ENCODE measurements at places on chromosomes 3 and 15.

- no peak for DNase-seq
Measured at GRCh38 chr3:154121701-154122551, 736 bp downstream of the ARHGEF26 start.

- no peak for DNase-seq
Measured at GRCh38 chr3:87423336-87423735, 147.0 kb upstream of the POU1F1 start.

DNA sequence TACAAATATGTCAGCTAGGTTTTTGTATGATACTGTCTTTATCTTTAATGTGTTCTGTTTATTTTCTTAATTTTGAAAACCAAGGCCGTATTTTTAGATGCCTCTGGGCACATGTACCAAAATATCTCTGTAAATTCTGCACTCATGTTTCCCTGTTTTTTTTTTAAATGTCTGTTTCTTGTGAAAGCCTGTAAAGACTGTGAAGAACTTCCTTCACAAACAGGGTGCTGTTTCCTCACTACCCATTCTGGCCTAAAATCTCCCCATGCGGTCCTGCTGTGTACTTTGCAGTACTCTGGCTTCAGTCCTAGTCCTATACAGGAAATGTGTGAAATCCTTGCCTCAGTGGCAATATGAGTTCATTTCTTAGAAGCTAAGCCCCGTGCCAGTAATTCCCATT is 133.4 kb upstream of the ZBTB20 start:
- no peak for DNase-seq

DNA sequence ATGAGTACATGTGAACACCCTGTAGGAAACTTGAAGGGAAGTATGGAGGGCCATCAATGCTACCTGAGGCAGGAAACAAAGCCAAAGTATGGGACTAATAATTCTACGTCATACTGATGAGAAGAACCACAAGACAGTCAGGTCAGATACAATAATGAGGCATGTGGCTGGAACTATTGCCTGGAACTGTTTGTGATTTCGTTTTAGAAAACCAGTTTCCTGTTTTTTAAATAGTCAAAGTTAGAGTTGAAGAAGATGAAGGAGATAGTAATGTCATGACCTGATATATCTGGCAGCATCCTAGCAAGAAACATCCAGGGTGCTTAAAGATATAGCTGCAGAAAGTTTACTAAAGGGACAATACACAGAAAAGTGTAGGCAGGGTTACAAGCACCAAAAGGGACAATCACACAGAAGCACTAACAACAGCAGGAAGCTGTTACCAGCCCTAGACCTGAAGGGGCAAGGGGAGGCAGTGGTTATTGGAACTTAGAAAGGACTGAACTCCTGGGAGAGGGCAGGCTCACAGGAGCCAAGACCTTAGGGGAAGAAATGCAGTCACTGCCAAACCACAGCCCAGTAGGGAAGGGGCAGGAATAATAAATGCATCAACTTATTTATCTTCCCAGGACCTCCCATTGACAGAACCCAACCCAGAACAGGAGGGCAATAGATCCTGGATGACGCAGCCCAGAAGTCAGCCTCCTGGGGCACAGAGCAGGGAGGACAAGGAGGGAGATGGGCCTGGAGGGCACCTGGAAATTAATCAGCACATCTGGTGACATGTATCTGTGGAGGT is 302.1 kb upstream of the STT3B start:
- no peak for DNase-seq

- DNase-seq = no peak
Measured at GRCh38 chr3:13060341-13060910, 12.8 kb downstream of the IQSEC1 start.

- DNase-seq = no peak
Measured at GRCh38 chr15:69914960-69915359, 182.8 kb downstream of the TLE3 start.

- DNase-seq = no peak
Measured at GRCh38 chr3:99838755-99839154, 21.1 kb downstream of the CMSS1 start.

DNA sequence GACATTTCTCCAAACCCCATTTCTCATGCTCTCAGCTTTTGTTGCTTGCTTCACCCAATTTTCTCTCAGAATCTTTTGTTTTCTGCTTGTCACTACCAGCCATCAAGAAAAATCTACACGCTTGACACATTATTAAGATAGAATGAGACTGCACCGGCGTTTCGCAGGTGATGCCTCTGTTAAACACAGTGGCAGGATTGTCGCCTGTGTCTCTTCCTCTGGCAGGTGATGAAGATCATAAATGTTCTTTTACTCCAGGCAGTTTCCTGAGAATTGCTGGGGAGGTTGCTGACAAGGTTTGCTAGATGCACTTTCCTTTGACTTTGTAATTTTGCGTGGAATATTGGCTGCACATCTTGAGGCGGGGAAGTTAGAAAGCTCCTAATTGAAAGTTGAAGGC is 75.4 kb downstream of the IL1RAP start:
- DNase-seq = no peak

GRCh38 chr15:33445984-33446383 is 135.2 kb downstream of the RYR3 start:
- no peak for DNase-seq

GRCh38 chr15:40600956-40601355 is 6.9 kb downstream of the KNL1 start:
- DNase-seq = no peak

DNA sequence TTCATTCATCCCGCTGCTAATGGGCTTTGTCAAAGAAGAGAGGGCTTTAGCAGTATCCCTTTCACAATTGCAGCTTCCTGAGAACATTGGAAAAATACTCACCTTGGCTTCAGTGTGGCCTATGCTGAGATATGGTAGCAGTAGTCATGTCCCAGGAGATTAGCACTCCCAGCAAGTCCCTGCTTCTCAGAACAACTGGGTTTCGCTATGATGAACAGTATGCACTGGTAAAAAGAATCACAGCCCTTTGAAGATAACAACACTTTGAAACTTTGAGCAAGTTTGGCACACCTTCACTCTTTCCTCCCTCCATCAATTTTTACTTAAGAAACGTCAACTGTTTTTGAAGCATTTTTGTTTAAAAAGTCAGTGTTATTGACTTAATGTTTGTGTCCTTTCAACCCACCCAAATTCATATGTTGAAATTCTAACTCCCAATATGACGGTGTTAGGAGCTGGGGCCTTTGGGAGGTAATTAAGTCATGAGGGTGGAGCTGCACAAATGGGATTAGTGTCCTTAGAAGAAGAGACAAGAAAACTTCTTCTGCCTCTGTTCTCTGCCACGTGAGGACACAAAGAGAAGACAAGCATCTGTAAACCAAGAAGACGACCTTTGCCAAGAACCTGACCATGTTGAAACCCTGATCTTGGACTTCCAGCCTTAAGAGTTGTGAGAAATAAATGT is 17.8 kb upstream of the PLSCR4 start:
- no peak for DNase-seq

DNA sequence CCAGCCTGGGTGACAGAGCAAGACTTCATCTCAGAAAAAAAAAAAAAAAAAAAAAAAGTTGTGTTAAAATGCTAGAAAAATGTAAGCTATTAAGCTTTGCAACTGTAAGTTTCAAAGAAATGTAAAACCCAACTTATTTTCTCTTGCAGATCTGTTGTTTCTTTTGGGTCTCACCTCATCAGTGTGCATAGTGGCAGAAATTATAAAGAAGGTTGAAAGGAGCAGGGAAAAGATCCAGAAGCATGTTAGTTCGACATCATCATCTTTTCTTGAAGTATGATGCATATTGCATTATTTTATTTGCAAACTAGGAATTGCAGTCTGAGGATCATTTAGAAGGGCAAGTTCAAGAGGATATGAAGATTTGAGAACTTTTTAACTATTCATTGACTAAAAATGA is 25.6 kb downstream of the ASTE1 start:
- DNase-seq = no peak

DNA sequence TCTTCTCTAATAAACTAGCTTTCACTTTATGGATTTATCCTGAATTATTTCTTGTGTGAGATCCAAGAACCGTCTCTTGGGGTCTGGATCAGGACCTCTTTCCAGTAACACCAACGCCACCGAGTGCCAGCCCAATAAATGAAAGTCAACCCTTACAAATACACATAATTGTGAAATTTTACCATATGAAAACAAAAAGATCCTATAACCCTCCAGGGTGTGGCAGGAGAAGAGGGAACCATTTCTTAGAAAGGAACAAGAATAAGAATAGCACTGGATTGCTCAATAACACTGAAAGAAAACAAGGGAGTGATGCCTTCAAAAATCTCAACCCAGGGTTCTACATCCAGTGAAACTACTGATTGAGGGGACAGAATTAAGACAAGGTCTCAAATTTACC is 51.6 kb upstream of the ACKR4 start:
- DNase-seq = no peak
